Activated CD8-positive, alpha-beta T cell treated with anti-CD3 and anti-CD28 coated beads, Interleukin-2, amount 10 ng/mL, durations not matched to agents 7 days and 5 days (primary cell): ENCODE measurements at places on chromosomes 12 and 14. TPM values are rescaled to one million over a fixed set of nuclear protein-coding genes. Genes with fewer than 3 reads are reported as not detected.

GRCh38 chr14:73870525-73871235, 16.0 kb upstream of the ZNF410 start:
- H3K36me3 ChIP-seq: no peaks in the 10 kb centered on the region
- no peak overlapping the region for H3K27ac ChIP-seq
- no peaks in the 10 kb centered on the region for H3K4me1 ChIP-seq
- no peak overlapping the region for H3K4me3 ChIP-seq

GRCh38 chr14:67411820-67412421, at the start of gene PLEK2:
Gene PLEK2, minus strand, starts transcription at chr14:67412165. Its CDS starts 106 bp downstream, at chr14:67412059.
- H3K4me3 ChIP-seq: peak within 1 kb of the TSS; percentile 40
- no peaks in the 10 kb centered on the region for H3K36me3 ChIP-seq
- peaks cover 27% of the 10 kb centered on the region for H3K27me3 ChIP-seq
- peak; percentile 40 for DNase-seq
- peaks cover 20% of the 10 kb centered on the region for H3K4me1 ChIP-seq
- H3K27ac ChIP-seq: no peak within 1 kb of the TSS

GRCh38 chr14:52080808-52081755, 12.2 kb upstream of the NID2 start:
- no peaks in the 10 kb centered on the region for H3K4me1 ChIP-seq
- peaks cover 43% of the 10 kb centered on the region for H3K27me3 ChIP-seq
- no peak overlapping the region for H3K27ac ChIP-seq
- no peaks in the 10 kb centered on the region for H3K36me3 ChIP-seq

GRCh38 chr14:56650048-56650447, 70.5 kb downstream of the TMEM260 start:
- DNase-seq: no peak
- no peaks in the 10 kb centered on the region for H3K4me1 ChIP-seq
- peaks cover 10% of the 10 kb centered on the region for H3K36me3 ChIP-seq
- no peak overlapping the region for H3K27ac ChIP-seq
- no peaks in the 10 kb centered on the region for H3K27me3 ChIP-seq

- peaks cover 44% of the 10 kb centered on the region for H3K27me3 ChIP-seq
- no peak for DNase-seq
- no peaks in the 10 kb centered on the region for H3K4me1 ChIP-seq
Measured at GRCh38 chr14:93379831-93380230, 32.8 kb downstream of the COX8C start.

GRCh38 chr14:59419303-59419702, 45.9 kb downstream of the GPR135 start:
- H3K27ac ChIP-seq: no peak overlapping the region
- no peak for DNase-seq
- no peak overlapping the region for H3K4me3 ChIP-seq
- peaks cover 3% of the 10 kb centered on the region for H3K4me1 ChIP-seq
- no peaks in the 10 kb centered on the region for H3K27me3 ChIP-seq

DNA sequence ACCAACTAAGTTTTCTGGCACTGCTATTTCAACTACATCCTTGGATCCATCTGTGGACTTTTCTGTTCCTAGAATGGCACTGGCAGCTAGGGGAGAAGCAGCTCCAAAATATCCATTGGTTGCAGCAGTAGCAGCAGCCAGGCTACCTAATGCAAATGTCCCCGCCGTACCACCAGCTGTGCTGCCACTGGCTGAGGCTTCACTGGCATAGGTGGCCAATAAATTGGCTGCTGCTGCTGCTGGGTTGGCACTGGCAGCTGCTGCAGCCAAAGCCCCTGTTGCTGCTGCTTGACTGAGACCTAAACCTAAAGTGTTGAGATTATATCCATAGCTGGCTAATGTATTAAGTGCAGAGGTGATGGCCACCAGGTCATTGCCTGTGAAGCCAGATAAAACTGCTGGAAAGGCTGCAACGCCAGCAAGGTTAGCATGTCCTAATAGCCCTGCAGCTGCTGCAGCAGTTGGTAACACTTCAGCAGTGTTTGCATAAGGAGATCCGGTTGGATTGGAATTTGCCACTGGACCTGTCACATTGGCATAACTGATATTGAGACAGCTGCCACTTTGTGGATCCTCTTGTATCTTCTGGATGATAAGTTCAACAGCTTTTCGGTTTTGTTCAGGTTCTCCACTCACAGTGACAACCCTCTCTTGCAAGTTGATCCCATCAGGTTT, 149.5 kb downstream of the NOVA1 start:
- no peak overlapping the region for H3K27ac ChIP-seq
- no peaks in the 10 kb centered on the region for H3K4me1 ChIP-seq
- H3K4me3 ChIP-seq: no peak overlapping the region
- DNase-seq: no peak

- H3K36me3 ChIP-seq: no peaks in the 10 kb centered on the region
- H3K27ac ChIP-seq: no peak overlapping the region
- H3K27me3 ChIP-seq: no peaks in the 10 kb centered on the region
- H3K4me1 ChIP-seq: no peaks in the 10 kb centered on the region
Measured at GRCh38 chr14:78902010-78902623, 731.9 kb downstream of the NRXN3 start.

DNA sequence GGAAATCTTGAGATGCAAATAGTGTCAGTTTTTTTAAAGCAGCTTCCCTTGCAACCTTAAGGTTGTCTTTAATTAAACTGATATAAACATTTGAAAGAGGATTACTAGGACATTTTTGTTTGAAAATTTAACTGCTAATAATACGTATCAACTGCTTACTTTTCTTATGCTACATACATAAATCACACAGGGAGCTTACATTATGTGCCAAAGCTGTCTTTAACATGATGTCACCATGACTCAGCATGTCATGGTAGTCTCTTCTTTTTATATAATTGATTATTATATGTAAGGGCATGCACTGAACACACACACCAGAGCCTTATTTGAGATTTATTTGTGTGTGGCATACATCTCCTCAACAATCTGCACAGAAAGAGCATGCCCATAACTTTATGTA, 63.0 kb upstream of the PTHLH start:
- H3K4me1 ChIP-seq: no peaks in the 10 kb centered on the region
- H3K4me3 ChIP-seq: no peak overlapping the region
- DNase-seq: no peak
- H3K27ac ChIP-seq: no peak overlapping the region
- H3K27me3 ChIP-seq: no peaks in the 10 kb centered on the region

- no peak overlapping the region for H3K4me3 ChIP-seq
- H3K4me1 ChIP-seq: peaks cover 2% of the 10 kb centered on the region
- H3K27me3 ChIP-seq: peaks cover 86% of the 10 kb centered on the region
- no peak overlapping the region for H3K27ac ChIP-seq
- no peak for DNase-seq
Measured at GRCh38 chr12:114403011-114403689, 2.8 kb downstream of the TBX5 start.

DNA sequence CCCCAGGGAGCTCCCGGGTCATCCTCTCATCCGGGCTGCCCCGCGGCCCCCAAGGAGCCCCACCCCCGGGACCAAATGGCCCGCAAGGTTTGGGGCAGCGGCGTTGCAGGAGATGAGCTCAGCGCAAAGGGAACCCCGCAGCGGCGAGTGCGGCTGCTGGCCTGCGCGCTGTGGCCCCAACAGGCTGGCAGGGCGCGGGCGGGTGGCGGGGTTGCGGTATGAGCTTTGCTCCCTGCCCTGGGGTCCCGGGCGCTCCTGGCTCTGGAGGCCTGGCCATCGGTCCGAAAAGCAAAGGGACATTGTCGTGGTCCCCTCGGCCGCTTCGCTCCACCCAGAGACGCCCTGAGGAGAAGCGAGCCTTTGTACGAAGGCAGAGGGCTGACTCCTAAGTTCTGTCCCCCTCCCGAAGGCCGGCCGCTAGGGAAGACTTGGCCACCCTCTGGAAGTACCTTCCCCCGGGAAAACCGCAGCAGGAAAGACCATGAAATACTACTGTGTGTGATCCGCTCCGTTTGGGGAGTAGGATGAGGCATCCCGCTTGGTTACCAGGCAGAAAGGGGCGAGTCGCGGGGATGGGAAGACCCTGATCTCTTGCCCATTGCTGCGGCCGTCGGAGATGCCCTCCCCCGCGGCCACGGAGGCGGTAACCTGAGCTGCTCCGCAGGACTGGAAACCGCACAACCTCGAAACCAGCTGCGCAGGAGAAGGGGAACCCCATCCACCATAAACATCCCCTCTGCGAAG, 620 bp upstream of the NID2 start:
- no peak overlapping the region for H3K27ac ChIP-seq
- H3K4me3 ChIP-seq: peak overlapping the region; percentile 55
- no peaks in the 10 kb centered on the region for H3K36me3 ChIP-seq
- no peak for DNase-seq
- H3K27me3 ChIP-seq: peaks cover 57% of the 10 kb centered on the region

- H3K4me3 ChIP-seq: no peak overlapping the region
- no peak overlapping the region for H3K27ac ChIP-seq
Measured at GRCh38 chr12:33427071-33427470, 12.5 kb downstream of the SYT10 start.

DNA sequence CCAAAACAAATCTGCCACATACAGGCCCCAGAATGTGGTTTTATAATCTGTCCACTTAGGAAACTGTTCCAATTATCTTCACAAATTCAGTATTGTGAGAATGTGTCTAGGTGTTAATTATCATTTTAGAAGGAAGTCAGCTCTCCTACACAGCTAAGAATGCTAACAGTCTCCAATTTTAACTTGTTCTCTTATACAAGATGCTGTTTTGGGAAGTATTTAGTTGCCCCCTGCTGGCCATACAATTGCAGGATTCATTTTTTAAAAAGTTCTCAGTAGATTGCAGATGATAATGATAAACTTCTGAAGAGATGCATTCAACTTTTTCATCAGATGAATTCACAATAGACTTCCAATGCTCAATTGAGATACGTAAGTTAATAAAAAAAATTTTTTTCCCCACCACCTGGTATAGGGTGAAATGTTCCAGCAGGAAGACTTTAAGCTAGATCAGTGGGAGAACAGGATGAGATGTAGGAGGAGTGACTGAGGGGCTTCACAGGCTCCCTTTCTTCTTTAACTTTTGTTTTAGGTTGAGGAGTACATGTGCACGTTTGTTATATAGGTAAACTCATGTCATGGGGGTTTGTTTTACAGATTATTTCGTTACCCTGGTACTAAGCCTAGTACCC, 27.3 kb upstream of the OSBPL8 start:
- H3K4me3 ChIP-seq: no peak overlapping the region
- peaks cover 2% of the 10 kb centered on the region for H3K27me3 ChIP-seq
- peaks cover 15% of the 10 kb centered on the region for H3K4me1 ChIP-seq
- no peak overlapping the region for H3K27ac ChIP-seq
- peak; percentile 64 for DNase-seq

DNA sequence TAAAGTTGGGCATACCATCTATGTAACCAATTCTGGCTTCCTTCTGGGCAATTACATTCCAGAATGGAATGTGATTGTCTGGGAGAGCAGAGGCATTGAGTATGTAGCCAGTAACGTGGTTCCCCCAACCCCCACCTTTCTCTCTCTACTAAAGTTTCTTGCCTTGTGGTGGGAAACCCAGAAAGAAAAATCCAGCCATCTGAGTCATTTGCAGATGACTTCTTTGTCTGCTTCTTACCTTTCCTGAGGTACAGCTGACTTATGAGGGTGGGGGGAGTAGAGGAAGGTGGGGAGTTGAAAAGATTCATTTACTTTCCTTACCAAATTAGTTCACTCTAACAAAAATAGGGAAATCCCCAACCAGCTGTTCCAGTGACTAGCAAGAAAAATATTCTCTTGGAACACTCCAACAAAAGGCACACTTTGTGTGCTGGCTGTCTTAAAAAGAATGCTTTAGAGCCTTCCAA, 112.1 kb upstream of the FRMD6 start:
- no peak overlapping the region for H3K4me3 ChIP-seq
- no peaks in the 10 kb centered on the region for H3K36me3 ChIP-seq
- H3K27me3 ChIP-seq: peaks cover 11% of the 10 kb centered on the region
- H3K27ac ChIP-seq: no peak overlapping the region

DNA sequence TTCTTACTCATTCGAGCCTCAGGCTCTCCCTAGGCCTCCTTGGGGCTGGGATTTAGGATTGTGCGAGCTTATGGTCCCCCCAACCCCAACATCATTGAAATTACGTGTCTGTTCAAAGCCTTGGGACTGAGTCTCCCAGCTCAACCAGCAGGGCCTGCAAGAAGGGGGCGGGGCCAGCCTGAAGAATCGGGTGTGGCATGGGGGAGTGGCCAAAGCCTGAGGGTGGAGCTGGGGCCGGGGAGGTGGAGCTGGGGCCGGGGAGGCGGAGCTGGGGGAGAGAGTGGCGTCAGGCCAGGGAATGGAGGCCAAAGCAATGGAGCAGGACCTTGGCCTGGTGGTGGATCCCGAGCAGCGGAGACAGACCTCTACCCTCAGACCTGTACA, 24.3 kb upstream of the HSPB8 start:
- no peaks in the 10 kb centered on the region for H3K36me3 ChIP-seq
- peaks cover 4% of the 10 kb centered on the region for H3K27me3 ChIP-seq
- no peaks in the 10 kb centered on the region for H3K4me1 ChIP-seq
- DNase-seq: no peak

GRCh38 chr12:65517656-65518210, 239.2 kb downstream of the MSRB3 start:
- no peak overlapping the region for H3K27ac ChIP-seq
- H3K27me3 ChIP-seq: no peaks in the 10 kb centered on the region
- DNase-seq: no peak
- no peak overlapping the region for H3K4me3 ChIP-seq

- no peak overlapping the region for H3K4me3 ChIP-seq
- no peak overlapping the region for H3K27ac ChIP-seq
- DNase-seq: no peak
- H3K4me1 ChIP-seq: peaks cover 67% of the 10 kb centered on the region
Measured at GRCh38 chr14:75563931-75564330, 14.5 kb upstream of the FLVCR2 start.

- no peak overlapping the region for H3K4me3 ChIP-seq
- no peaks in the 10 kb centered on the region for H3K27me3 ChIP-seq
- peaks cover 5% of the 10 kb centered on the region for H3K4me1 ChIP-seq
- H3K27ac ChIP-seq: no peak overlapping the region
Measured at GRCh38 chr14:51424561-51425251, 184.7 kb downstream of the TMX1 start.

DNA sequence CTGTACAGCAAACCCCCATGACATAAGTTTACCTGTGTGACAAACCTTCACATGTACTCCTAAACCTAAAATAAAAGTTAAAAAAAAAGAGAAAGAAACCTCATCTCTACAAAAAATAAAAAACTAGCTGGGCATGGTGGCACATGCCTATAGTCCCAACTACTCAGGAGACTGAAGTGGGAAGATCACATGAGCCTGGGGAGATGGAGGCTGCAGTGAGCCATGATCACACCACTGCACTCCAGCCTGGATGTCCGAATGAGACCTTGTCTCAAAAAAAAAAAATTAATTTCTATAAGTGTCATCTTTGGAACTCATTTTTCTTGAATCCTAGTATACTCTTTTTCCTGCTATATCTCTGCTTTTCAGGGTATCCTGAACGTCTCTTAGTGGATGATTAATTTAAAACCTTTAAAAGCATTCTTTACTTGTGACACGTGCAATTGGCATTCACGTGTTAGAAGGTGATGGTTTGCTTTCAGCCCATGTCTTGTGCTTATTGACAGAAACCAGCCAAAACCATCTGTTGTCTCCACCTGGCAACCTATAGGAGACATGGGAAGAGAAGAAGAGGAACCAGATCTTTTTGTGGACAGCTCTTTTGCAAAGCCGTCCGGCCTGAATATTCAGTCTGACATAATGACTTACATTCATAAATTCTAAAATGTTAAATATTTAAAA, 30.6 kb upstream of the PPFIBP1 start:
- no peak overlapping the region for H3K4me3 ChIP-seq
- peaks cover 16% of the 10 kb centered on the region for H3K36me3 ChIP-seq
- H3K27me3 ChIP-seq: peaks cover 18% of the 10 kb centered on the region
- no peak for DNase-seq
- peaks cover 18% of the 10 kb centered on the region for H3K4me1 ChIP-seq

MORN3 gene
- total RNA-seq: 0.26 TPM

KRT82 gene
- total RNA-seq: not detected

SH2B3 gene
- total RNA-seq: 50.9 TPM

CPNE6 gene
- total RNA-seq: 0.10 TPM

ITGA7 gene
- total RNA-seq: 2.0 TPM

KMT2D gene
- 113 TPM for total RNA-seq

HCAR2 gene
- total RNA-seq: not detected

LALBA gene
- not detected for total RNA-seq
